ENCODE measurements at places on chromosomes 1 and 21.
A peak's percentile ranks its signal among the peaks of the same experiment; 100 is the strongest.

- no peak for DNase-seq
Measured at GRCh38 chr1:64822621-64823020, 77.7 kb downstream of the RAVER2 start.

GRCh38 chr1:38598118-38598517 lies 261.5 kb downstream of the RRAGC start:
- DNase-seq, result no peak

DNA sequence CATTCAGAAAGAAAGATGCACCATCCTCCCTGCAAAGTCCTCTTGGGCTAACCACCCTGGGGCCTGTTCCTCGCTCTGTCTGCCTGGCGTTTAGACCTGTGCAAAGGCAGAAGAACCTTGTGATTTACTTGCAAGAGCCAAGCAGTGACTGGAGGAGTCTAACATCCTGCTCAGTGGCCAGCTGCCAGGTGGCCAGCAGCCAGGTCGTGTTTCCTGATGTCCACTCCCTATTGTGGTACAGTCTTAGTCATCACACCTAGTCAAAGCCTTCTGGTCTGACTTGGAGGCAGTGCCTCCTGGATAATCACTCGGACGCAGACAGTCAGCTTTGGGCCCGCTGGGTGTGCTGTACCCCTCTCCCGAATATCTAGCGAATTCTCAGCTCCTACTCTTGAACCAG lies 118.1 kb downstream of the PGBD5 start:
- peak; percentile 39 for DNase-seq

- no peak for DNase-seq
Measured at GRCh38 chr1:156618853-156619581, at the start of gene HAPLN2. HAPLN2 (plus strand) TSS chr1:156619415; CDS start chr1:156623491, 4,076 bp downstream.

DNA sequence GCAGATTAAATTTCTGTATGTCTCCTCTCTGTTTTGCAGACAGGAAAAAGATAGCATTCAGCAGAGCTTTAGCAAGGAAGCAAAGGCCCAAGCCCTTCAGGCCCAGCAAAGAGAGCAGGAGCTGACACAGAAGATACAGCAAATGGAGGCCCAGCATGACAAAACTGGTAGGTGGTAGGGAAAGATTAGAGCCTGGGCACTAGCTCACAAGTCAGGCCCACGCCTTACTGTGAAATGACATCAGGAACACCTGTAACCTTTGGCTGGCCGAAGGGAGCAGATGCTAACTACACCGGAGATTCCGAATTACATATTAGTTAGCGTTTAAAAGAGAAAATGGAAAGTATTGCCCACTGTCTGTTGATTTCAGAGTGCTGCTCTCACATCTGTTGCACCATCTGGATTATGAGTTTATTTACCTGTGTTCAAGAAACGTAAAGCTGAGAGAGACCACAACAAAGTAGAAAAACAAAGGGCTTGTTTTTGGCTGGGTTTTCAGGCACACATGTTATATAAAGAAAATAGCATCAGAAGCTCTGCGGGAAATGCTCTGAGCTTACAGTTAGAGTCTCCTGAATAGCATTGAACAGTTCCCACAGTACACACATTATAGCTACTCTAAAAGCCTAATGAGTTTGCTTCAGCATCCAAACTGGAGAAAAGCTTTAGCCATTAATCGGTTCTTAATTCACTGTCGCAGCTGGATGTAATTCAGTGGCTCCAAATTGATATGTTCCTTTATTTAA lies 160.0 kb downstream of the SDCCAG8 start:
- DNase-seq, result no peak

DNA sequence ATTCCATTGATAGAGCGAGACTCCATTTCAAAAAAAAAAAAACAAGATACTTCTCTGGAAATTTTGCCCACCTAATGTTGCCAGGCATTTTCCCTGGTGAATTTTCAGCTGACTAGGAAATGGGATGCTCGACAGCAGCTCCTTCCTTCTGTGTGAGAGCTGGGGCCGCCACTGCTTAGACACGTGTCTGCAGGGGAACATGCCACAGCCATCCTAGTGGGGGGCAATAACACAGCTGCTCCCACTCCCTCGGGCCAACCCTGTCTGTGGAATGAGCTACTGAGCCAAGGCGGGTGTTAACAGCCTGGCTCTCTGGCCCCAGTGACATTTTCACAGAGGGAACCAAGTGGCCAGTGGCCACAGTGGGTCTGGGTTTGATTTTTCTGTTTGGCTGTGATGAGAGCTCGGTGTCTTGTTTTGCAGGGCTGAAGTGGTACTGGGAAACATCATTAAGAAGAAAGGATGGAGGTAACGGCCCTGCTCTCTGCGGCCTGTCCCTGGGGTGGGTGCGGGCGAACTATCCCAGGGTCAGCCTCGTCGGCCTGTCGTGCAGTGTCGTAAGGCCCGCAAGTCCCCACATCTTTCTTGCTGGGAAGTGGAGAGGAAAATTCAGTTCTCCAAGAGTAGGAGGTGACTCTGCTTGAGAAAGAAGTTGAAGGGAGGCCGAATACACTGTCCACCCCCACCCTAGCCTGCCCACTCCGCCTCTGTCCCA lies 39.2 kb downstream of the KCNAB2 start:
- DNase-seq, result no peak

DNA sequence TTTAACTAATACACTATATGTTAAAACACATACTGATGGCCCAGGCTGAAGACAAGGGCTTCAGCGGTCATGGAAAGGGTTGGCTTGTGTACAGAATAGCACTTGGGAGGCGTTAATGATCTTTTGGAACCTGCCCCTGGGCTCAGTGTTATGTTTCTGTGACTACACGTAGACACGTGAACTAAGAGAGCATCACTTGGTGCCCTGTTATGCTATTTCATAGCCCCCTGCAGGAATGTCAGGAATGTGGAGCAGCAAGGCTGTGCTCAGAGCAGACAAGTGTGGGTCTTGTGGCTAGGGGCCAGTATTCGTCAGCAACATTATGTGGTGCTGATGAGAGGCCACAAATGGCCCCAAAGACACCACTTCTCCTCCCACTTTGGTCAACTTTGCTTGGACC lies 132.4 kb downstream of the MAP3K21 start:
- DNase-seq, result no peak

DNA sequence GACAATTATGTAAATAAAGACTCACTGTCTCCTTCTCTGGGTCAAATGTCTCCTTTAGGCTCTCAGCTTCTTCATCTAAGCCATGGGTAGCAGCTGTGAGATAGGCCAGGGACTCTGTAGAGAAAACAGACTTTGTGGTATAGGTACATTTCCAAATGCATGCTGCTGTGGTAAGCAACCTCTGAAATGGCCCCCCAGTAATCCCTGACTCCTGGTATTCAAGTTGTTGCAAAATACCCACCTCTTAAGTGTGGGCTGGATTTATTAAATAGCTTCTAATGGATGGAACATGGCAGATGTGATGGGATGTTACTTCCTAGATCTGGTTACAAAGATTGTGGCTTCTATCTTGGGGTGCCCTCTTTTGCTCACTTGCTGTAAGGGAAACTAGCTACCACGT lies 11.1 kb upstream of the PEX19 start:
- DNase-seq, result no peak

- no peak for DNase-seq
Measured at GRCh38 chr1:62139410-62139809, 55.2 kb upstream of the L1TD1 start.

DNA sequence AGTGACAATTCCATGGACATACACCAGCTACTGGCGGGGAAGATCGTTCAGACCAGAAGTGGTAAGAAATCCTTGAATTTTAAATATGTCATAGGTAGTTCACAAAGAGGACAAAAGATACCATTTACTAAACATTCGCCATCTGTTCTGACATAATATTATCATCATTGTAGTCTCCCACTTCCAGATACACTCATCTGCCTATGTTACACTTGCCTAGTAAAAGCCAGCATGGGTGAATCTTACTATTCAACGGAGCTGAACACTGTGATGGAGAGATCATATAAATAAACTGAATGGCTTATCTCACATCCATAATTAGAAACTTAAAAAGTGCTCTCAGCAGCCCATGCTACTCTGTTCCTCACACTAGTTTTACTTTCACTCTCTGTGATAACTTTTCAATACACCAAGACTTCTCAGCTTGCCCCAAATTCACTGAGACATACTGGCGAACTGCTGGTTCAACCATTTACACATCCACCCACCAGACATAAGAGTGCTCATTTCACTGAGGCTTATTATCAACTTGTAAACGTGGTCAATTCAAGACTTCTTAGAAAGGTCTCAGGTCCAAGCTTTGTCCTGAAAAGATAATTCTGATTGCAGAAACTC lies 463 bp upstream of the PRRC2C start:
- no peak for DNase-seq

DNA sequence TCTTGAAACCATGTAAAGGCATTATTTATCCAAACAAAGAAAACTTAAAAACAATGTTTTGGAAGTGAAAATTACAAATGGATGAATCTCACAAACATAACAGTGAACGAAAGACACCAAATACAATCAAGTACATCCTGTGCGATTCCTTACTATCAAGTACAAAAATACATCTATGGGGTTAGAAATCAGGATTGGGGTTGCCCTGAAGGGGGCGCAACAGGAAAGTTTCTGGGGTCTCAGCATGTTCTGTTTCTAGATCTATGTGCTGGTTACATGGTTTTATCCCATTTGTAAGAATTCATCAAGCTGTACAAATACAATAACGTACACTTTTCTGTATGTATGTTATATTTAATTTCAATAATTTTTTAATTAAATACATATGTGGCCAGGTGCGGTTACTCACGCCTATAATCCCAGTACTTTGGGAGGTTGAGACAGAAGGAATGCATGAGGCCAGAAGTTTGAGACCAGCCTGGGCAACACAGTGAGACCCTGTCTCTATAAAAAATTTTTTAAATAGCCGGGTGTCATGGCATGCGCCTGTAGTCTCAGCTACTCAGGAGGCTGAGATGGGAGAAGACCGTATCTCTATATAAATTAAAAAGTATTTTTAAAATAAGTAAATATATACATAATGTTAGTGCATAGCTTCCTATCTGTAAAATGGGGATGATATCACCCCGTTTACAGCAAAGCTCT lies 121.5 kb upstream of the SOD1 start:
- DNase-seq, result no peak

GRCh38 chr1:6998267-6998666 lies 213.0 kb downstream of the CAMTA1 start:
- no peak for DNase-seq

- DNase-seq, result no peak
Measured at GRCh38 chr21:39675993-39676661, 63.4 kb downstream of the B3GALT5 start.

DNA sequence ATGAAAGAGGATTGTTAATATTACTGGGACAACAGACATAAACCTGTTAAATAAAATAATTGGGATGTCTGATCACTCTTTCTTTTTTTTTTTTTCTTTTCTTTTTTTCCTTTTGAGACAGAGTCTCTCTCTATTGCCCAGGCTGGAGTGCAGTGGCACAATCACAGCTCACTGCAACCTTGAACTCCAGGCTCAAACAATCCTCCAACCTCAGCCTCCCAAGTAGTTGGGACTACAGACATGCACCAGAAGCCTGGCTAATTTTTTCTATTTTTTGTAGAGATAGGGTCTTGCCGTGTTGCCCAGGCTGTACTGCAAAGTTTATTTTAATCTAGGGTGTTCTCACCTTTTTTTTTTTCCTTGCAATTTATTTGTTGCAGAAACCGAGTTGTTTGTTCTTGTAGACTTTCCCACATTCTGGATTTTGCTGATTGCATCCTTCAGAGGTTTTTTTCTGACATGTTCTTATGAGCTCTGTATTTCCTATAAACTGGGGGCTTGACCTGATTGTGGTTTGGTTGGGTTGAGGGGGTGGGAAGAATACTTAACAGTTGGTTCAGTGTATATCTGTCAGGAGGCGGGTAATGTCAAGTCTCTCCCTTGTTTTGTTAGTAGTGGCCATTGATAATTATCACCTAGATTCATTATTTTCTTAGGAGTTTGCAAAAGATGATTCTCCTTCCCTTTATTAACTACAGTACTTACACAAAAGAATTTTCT lies 125.2 kb downstream of the MAST2 start:
- DNase-seq, result no peak

DNA sequence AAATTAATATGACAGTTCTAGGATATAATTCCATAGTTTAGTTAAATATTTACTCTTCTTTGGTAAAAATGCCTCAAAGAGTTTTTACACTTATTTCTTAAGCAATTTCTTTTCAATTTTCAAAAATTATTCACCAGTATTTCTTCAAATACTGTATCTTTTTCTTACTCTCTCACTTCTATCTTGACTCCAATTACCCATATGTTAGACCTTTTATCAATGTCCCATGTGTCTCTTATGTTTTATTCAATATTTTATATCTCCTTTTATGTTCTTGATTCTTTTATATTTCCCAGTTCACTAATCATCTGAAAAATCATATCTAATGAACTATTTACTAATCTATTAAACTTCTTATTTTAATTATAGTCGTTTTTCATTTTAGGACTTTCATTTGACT lies 11.5 kb upstream of the LRIF1 start:
- DNase-seq, result no peak

GRCh38 chr21:38171723-38172344 lies 85.0 kb upstream of the KCNJ15 start:
- DNase-seq, result peak; percentile 52

DNA sequence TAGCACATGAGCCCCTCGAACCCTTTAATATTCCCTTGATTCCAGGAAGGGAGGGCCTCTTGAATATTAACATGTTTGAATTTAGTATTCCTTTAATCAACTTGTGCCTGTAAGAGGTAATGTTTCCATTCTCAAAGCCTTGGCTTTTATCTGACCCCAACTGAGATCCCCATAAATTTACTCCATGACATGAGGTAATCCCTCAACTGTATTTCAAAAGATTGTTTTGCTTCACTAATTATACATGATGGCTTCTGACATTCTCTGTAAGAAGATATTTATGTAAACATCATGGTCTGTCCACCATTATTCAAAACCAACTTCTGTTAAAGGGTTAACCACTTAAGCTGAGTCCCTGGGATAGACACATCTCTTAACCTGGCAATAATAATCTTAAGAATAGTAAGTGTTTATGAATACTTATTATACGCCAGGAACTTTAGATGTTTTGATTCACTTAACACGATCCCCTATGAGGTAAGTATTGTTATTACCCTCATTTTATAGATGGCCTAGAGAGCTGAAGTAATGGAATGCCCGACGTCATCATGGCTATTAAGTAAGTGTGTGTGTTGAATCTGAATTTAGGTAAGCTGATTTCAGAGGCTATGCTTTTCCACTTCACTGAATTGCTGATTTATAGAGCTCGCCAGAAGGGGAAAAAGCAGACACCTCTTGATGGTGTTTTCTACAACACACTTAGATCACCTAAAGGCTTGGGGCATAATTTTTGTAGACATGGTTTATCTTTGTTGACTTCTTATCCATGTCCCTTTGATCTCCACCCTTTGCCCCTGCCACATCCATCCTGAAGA lies 11.1 kb downstream of the KRTAP19-1 start:
- no peak for DNase-seq

GRCh38 chr1:67784545-67785186 lies 48.6 kb downstream of the GNG12 start:
- no peak for DNase-seq

GRCh38 chr21:32377991-32378390 lies 14.8 kb downstream of the URB1 start:
- DNase-seq, result no peak

- no peak for DNase-seq
Measured at GRCh38 chr1:112244131-112244530, 151.9 kb upstream of the CTTNBP2NL start.

- DNase-seq, result no peak
Measured at GRCh38 chr1:184210862-184211261, 159.3 kb downstream of the TSEN15 start.

- DNase-seq, result no peak
Measured at GRCh38 chr1:7108251-7108650, 323.0 kb downstream of the CAMTA1 start.

- DNase-seq, result no peak
Measured at GRCh38 chr1:228043281-228043848, 36.6 kb downstream of the WNT3A start.

- DNase-seq, result no peak
Measured at GRCh38 chr1:85624361-85624760, 43.8 kb downstream of the CCN1 start.
